Foreskin melanocyte (primary cell): ENCODE measurements at places on chromosomes 7 and 10.

DNA sequence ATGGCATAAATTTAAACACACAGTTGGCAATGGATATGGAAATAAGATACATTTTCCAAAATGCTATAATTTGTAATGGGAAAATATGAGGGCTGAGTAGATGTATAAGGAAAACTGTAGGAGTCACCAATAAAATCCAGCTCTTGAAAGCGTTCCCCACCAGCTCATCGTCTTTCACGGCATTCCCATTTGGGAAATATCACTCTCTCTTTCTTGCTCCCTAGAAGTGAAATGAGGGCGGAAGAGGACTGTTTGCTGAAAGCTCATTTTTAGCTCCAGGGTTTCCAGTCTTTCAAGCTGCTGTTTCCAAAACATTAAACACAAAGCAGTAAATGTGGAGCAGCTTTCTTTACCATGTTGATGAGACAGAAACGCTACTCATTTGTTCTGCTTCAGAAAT lies 104.6 kb upstream of the SFMBT2 start:
- DNase-seq, result peak; percentile 9

GRCh38 chr7:113004726-113005454 lies 81.7 kb downstream of the GPR85 start:
- no peak for DNase-seq

- DNase-seq, result no peak
Observed at GRCh38 chr10:119783665-119784027, 57.8 kb downstream of the INPP5F start.

DNA sequence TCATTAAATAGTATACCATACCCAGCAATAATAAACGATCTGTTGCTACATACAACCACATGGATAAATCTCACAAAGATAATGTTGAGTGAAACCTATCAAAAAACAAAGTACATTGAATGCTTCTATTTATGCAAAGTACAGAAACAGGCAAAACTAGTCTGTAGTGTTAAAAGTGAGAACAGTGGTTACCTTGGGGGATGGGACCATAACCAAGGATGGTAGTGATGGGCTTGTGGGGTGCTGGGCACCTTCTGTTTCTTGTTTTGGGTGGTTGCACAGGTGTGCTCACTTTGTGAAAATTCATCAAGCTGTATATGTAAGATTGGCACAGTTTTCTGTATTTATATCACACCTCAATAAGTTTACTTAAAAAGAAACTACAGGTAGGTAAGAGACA lies 105.7 kb downstream of the ATE1 start:
- DNase-seq, result no peak

GRCh38 chr10:71354776-71355175 lies 35.7 kb downstream of the SLC29A3 start:
- DNase-seq, result no peak

GRCh38 chr10:116385311-116385710 lies 42.3 kb upstream of the PNLIPRP3 start:
- DNase-seq, result no peak

DNA sequence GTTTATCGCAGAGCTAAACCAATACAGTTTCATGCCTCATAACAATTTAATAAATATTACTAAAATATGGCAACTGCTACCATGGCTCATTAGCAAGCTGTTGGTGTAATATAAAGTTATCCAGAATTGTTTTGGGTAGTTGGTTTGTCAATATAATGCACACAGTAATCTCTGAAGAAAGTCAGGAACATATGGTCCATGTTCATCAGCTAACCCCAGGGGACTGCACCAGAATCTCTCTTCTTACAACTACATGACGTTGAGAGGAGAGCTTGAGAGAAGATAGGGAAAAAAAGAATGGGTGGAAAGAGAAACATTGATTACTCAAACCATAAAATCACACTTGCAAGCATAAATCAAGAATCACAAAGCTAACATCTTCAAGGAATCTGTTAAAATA lies 333.7 kb downstream of the NRG3 start:
- no peak for DNase-seq

DNA sequence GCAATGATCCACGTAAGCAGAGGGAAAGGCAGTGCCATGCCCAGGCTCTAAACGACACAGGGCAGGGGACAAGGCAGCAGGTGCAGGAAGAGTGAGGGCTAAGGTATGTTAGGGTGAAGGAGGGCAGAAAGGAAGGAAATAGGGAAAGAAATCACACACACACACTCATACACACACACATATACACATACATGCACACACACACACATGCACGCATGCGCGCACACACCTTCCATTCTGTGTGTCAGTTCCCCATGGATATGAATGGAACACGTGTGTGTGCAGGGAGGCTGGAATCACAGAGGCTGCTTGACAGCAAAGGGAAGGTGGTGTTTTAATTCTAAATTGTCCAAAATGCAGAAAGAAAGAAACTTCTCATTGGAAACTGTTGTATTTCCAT lies 6.2 kb upstream of the PHYH start:
- DNase-seq, result no peak

GRCh38 chr7:106462365-106462859 lies 177.6 kb upstream of the NAMPT start:
- DNase-seq, result peak; percentile 46

DNA sequence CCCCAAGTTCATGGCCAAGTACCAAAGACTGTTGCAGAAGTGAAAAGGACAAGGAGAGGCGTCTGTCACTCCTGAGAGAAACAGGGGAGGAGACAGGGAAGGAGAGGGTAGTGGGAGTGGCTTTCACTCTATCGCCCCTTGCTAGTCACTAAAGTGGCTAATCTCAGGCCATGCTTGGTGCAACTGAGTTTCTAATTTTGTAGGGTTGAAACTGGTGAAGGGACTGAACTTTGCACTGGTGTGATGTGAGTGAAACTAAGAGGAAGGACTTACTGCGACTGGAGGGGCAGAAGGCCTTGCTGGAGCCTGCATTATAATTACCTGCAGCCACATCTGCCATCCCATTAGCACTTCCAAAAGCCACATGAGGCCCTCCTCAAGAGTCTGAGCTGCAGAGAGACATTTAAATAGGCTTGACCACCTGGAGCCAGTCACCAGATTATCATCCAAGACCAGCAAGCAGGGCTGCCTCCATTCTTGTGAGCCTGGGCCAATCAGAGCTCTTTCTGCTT lies 107.2 kb upstream of the EEPD1 start:
- no peak for DNase-seq

GRCh38 chr10:99658622-99659030 lies 683 bp upstream of the ENTPD7 start:
- DNase-seq, result no peak

DNA sequence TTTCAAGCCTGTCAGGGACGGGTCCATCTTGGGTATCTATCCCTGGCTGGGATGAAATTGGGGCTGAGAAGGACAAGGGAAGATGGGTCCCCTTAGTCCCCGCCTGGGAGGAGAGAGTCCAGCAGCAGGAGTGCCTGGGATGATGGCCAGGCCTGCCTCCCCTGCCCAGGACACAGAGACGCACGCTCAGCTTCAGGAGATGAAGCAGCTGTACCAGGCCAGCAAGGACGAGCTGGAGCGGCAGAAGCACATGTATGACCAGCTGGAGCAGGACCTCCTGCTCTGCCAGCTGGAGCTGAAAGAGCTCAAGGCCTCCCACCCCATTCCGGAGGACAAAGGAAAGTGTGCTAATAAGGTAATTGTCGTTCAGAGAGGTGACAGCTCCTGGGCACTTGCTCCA lies 15.4 kb downstream of the CCDC136 start:
- no peak for DNase-seq

DNA sequence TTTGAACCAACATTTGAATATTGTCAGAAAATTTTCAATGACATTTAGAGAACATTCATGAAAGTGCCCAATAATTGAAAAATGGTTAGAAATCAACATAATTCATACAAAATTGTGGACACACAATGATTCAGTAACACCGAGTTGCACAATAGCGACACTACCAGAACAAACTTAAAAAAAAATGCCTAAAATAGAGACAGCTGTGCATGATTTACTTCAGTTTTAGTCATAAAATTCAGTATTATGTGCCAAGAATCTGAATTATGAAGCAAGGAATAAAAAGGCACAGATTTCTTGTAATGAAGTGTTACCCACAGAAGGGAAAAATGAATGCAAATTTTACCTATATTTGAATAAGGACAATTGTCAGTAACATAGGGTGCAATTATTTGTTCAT lies 396.0 kb downstream of the SEMA3D start:
- DNase-seq, result no peak

- no peak for DNase-seq
Observed at GRCh38 chr10:117214401-117214800, 17.1 kb downstream of the KCNK18 start.

- no peak for DNase-seq
Observed at GRCh38 chr10:46248651-46249146, 38.1 kb upstream of the ANTXRL start.

DNA sequence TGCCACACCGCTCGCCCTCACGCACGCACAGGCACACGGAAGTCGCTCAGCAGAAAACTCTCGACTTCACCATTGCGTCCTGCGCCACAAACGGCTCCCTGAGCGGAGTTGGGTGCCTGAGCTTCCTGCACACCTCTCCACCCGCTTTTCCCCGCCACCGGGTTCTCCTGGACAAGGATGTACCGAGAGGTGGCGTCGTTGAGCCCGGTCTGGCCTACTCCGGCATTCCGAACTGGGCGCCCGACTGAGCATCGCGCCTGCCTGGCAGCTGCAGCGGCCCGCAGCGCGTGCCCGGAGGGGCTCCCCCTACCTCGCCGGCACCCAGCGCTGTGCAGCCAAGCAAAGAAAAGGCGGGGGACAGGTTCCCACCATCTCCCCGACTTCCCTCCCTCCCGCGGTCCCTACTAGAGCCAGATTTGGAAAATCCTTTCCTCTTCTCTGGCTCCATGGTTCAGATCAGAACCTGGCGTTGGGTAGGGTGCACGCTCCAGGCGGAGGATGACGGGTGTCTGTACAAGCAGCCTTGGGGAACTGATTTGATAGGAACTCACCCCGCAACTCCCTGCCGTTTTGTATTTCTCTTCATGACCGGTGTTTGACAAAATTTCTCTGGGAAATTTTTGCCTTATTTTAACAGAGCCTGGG lies 1.7 kb downstream of the SORCS3 start:
- DNase-seq, result no peak

GRCh38 chr10:111200505-111201186 lies 123.8 kb downstream of the ADRA2A start:
- DNase-seq, result no peak

GRCh38 chr7:149239345-149240143 lies at the start of gene ZNF212:
Gene ZNF212, plus strand, starts transcription at chr7:149239651. Its CDS starts 128 bp downstream, at chr7:149239779.
- peak; percentile 75 for DNase-seq

GRCh38 chr7:138429577-138430250 lies 30.3 kb upstream of the TRIM24 start:
- DNase-seq, result no peak

GRCh38 chr10:33945051-33945450 lies 610.6 kb upstream of the NRP1 start:
- DNase-seq, result no peak

DNA sequence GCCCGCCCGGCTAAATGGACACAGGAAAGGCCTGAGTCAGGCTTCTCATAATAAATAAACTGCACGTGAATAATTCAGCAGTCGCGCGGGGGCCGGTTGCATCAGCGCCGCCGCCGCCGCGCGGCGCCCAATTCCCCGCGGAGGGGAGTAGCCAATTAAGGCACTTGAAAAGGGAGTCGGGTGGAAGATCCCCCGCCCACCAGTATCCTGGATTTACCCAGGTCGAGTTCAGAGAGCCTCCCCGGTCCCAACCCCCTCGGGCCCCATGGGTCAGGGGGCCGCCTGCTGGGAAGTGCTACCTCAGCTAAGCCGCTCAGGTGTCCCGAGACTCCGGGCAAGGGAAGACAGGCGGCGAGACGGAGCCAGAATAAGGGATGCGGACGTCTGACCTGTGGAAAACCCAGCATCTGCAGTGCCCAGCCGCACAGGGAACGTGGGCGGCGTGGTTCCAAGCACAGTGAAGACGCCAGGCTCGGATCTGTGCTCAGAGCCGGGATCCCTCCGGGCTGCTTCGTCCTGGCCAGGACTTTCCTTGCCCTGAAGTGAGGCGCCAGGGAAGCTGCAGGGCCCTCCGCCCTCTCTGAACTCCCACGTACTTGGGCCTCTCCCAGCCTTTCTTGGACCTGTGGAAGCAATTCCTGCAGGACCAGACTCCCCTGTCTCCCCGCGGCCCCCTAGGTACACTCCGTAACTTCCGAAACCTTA lies 7.3 kb upstream of the LBX1 start:
- DNase-seq, result no peak

DNA sequence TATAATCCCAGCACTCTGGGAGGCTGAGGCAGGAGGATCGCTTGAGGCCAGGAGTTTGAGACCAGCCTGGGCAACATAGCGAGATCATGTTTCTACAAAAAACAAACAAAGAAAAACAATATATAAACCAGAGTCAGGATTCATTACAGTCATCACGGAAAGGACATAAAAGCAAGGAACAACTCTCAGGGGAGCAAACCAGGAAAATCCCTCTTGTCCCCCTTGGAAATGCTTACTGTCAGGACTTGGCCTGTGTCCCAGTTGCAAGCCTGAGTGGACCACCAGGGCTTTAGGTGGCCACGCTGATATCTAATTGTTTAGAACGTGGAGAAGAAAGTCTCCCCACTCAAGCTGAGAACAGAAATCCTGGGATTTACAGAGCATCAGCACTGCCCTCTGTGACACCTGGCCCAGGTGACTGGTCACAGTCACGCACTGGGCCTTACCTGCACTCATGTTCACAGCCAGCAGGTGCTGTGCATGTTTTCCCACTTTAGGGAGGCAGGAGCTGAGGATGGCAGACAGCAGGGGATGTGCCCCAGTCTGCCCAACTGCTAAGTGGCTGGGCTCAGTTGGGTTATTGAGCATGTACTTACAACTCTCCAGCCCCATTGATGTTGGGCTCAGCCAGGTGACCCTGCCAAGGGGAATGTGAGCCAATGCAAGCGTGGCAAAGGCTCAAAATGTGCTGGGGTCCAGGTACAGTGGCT lies 60.9 kb downstream of the TMEM130 start:
- no peak for DNase-seq

- DNase-seq, result no peak
Observed at GRCh38 chr10:118362103-118362502, 20.0 kb upstream of the FAM204A start.

- DNase-seq, result no peak
Observed at GRCh38 chr10:111186358-111186757, 109.5 kb downstream of the ADRA2A start.

DNA sequence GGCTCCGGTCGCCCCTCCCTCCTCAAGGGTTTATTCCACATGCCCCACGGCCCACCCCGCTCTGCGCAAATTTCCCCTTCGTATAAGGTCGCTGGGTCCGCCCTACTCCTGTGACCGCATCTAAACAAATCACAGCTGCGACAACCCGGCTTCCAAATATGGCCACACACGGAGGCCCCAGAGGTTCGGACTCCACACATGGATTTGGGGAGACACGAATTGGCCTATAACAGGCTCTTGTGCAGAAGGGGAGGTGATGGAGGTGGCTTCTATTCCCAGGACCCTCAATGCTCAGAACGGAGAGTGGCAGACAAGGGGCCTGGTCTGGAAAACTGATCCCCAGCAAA lies 90.1 kb downstream of the FOXL3 start:
- no peak for DNase-seq

GRCh38 chr7:39510864-39511354 lies 55.3 kb upstream of the YAE1 start:
- DNase-seq, result no peak

- peak; percentile 53 for DNase-seq
Observed at GRCh38 chr10:31146491-31147209, 115.0 kb upstream of the ZNF438 start.

- DNase-seq, result peak; percentile 26
Observed at GRCh38 chr10:36534471-36535002, 590.9 kb upstream of the ANKRD30A start.
